NCI-H774 (cell line): ENCODE measurements at places on chromosomes 6 and 20.

GRCh38 chr6:6881438-6882225, 226.1 kb upstream of the RREB1 start:
- DNase-seq: no peak

GRCh38 chr6:106556368-106556960, 72.8 kb downstream of the RTN4IP1 start:
- no peak for DNase-seq

DNA sequence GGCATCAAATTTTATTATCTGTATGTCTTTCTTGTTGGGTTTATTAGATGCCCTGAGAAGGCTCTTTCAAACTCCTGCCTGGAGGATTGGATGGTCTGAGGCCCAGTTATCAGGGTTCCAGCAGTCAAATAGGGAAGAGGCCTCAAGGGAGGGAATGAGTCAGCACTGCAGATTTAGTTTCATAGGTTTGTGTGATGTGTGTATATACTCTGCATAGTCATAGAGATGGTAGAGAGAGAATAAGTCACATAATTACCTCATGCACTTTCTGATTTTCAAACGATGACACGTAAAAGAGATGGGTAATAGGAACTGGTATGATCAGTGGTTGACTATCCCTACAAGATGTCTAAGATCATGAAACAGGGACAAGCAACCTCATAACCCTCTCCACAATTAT, 82.1 kb downstream of the ADAT2 start:
- no peak for DNase-seq

GRCh38 chr20:32484958-32485769, 100.0 kb downstream of the NOL4L start:
- DNase-seq: peak; percentile 39

GRCh38 chr6:80638213-80639055, 532.0 kb downstream of the BCKDHB start:
- DNase-seq: peak; percentile 94

DNA sequence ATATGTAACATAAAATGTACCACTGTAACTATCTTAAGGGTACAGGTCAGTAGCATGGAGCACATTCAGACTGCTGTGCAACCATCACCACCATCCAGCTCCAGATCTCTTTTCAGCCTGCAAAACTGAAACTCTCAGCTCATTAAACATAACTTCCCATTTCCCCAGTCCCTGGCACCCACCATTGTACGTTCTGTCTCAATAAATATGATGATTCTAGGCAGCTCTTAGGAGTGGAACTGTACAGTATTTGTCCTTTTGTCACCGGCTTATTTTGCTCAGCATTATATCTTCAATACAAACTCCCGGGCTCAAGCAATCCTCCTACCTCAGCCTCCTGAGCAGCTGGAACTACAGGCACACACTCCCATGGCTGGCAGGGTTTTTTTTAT, 1.5 kb downstream of the ZC3H12D start:
- DNase-seq: no peak

- DNase-seq: peak; percentile 23
Observed at GRCh38 chr6:34055223-34055933, 90.5 kb downstream of the GRM4 start.

DNA sequence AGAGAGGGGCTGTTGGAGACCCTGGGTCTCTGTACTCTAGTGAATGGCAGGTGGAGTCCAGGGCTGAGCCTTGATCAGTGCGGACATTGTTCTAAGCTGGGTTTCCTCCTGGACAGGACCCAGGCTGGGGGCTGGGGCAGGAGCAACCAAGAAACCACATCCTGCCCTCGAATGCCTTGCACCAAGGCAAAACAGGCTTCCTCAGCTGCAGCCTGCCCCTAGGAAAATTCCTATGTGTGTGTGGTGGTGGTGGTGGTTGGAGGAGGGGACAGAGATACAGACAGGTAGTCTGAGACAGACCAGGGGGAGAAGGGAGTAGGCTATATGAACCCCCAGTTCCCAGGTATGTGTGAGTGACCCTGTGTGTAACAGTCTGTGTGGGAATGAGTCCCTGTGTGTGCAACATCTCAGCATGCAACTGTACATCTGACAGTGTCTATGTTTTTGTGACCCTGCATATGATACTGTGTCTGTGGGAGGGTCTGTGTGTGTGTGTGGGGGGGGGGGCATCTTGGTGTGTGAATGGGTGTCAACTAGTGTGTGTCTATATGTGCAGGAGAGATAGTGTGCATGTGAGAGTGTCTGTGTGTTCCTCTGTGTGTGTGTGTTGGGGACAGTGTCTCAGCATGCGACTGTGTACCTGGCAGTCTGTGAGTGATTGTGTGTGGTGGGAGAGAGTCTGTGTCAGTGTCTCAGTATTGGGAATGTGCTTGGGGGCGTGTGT, 3.0 kb downstream of the GLP1R start:
- DNase-seq: no peak

GRCh38 chr6:112429226-112429625, 82.1 kb downstream of the RFPL4B start:
- DNase-seq: no peak

GRCh38 chr6:71347119-71347518, 58.5 kb downstream of the OGFRL1 start:
- DNase-seq: no peak

DNA sequence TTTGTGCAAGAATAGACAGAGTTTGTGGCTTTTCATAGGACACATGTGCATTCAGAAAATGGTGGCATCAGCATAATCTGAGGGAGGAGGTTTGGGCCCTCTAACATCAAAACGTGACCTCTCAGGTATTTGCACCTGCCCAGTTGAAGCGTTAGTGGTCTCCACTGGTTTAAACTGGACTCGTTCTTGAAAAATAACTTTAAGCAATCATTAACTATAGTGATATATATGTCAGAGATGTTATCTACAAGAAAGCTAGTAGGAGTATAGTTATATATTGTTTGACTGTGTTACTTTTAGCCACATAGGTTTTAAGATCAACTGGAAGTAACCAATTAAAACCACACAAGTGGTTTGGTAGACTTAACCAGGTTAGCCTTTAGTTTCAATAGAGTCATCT, 607.4 kb downstream of the MAFB start:
- DNase-seq: no peak
